Spinal cord (tissue), 10 donors: ENCODE measurements at places on chromosomes 1 and 21. TPM values are rescaled to one million over a fixed set of nuclear protein-coding genes. Genes with fewer than 3 reads are reported as not detected.

DNA sequence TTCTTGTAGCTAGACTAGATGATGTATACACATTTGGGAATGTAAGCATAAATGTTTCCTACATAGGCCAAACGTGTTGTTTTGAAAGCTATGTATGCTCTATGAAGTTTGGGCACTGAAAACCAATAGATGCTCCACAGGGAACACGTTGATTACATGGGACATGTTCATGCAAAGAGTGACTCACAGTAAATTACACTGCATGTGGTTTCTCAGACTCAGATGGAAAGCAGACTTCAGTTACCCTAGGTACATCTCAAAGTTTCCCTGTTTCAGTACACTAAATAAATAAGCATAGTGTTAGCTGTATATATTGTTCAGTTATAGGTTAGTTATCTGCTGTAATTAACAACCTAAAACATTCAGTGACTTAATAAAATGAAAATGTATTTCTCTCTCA is 301.9 kb upstream of the RUNX1 start:
- no peak for DNase-seq

Gene S100A12
- total RNA-seq: 87.6 TPM

DNA sequence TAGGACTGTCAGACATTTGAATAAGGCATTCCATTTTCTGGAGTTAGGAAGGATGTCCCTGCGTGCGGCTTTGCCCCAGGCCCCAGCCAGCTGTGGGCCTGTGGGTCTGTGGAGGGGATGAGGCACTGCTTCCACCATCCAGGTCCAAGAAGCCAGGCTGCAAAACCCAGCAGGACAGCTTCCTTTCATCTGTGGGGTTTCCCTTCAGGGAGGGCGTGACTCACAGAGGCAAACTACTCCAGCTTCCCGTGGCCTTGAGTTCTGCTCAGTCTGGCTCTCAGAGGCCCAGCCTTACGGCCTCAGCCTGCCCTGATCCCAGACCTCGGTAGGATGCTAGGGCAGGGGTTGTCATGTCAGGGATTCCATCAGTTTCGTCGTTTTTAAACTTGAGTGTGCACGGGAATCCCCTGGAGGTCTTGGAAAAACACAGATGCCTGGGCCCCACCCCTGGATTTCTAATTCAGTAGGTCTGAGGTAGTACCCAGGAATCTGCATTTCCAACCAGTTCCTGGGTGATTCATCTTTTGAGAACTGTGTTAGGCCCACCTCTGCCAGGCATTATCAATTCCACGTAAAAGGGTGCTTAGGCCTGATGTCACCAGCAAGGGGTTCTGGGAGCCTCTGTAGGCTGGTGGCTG is 32.3 kb upstream of the TENT5C start:
- no peak for DNase-seq

- DNase-seq: no peak
Measured at GRCh38 chr21:25408666-25409065, 198.6 kb downstream of the MRPL39 start.

DNA sequence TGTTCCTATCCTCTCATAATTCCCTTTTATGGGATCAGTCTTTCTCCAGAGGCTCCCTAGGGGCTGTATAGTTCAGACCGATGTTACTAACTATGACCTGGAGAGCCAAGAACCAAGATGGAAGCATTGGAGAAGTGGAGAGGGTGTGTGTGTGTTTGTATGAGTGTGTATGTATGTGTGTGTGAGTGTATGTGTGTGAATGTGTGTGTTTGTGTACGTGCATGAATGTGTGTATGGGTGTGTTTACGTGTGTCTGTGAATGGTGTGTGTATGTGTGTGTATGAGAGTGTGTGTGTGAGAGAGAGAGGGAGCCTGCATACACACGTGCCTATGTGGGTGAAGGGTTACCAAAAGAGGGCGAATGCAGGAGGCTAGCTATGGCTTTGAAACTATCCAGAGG is 4.9 kb downstream of the MYBPHL start:
- DNase-seq: no peak

GRCh38 chr1:244837597-244838258 is 2.3 kb downstream of the COX20 start:
- DNase-seq: peak; percentile 44

Gene CFAP107
- total RNA-seq: 2.3 TPM

DNA sequence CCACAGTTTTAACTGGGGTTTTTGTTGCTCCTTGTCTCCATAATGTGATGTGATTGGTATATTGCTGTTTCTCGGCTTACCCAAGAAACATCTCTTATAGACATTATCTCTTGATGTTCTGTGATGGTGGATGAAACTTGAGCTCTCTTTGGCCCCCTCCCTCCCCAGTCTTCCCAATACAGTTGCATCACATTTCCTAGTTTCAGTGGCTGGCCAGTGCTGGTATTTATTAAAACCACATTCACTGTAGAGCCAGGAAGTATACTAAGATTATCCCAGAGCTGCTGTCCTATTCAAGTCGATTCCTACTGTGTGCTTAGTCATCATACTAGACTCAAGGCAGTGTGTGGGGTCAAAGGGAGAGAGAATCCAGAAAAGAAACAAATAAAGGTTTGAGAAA is 244.4 kb downstream of the KAZN start:
- no peak for DNase-seq

DNA sequence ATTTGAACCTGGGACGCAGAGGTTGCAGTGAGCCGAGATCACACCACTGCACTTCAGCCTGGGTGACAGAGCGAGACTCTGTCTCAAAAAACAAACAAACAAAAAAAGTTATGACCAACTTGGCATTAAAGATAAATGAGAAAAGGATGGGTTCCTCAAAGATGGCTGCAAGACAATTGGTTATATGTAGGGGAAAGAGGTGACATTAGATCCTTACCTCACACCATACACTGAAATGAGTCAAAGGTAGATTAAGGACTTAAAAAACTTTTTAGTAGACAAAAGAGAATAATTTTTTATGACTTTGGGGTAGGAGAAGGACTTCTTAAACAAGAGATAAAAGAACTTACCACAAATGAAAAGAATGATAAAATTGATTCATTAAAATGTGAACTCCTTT is 74.5 kb downstream of the SYF2 start:
- DNase-seq: no peak

DNA sequence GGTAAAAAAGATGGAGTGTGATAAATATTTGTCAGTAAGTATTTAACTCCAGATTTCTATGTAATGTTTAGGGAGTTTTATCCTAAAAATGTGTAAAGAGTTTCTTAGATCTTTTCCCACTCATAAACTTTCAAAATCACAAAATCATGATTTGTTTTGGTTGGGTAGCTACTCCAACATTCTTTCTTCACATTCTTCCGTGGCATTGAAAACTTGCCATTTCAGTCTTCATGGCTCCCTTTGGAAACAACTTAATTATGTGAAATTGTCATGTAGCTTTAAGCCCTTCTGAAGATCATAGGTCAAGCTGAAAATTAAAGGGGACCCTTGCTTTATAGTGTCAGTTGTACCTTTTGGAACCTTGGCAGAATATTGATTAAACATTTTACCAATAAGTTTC is 73.2 kb downstream of the ADGRL2 start:
- DNase-seq: no peak

GRCh38 chr1:64043976-64044375 is 159.4 kb upstream of the UBE2U start:
- DNase-seq: no peak

Gene C1orf116
- 0.10 TPM for total RNA-seq

GRCh38 chr1:230141021-230141648 is 74.1 kb downstream of the GALNT2 start:
- DNase-seq: no peak

Gene ADGRL4
- 11.8 TPM for total RNA-seq

GRCh38 chr1:203643213-203644045 is 16.8 kb downstream of the ATP2B4 start:
- DNase-seq: no peak

DNA sequence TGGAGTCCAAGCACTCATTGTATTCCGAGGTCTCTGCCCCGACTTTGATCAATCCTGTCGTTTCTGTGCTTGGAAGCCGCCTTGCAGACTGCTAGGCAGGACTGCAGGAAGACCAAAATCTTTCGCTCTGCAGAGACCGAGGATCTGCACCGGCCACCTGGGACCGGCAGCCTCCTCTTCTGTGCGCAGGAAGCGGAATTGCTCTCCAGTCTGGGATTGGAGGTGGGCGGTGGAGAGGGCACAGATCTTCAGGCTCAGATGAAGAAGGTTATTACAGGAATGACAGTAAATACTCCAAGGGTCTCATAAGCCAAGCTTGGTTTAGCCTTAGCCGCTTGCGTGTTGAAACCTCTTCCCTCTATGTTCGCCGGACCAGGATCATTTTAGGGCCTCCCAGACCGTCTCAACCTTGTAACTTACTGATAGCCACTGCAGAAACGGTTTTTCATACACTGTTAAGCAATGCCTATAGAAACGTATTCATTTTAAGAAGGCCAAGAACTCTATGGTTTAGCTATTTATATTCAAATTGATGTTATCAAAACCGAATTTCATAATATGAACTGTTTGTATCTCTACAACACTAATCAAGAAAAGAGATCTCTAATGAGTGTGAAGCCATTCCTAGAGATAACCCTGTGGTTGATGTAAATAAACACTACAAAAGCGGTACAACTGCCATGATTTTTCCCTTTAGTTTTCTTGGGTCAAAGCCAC is 1.1 kb downstream of the MIA3 start:
- no peak for DNase-seq

DNA sequence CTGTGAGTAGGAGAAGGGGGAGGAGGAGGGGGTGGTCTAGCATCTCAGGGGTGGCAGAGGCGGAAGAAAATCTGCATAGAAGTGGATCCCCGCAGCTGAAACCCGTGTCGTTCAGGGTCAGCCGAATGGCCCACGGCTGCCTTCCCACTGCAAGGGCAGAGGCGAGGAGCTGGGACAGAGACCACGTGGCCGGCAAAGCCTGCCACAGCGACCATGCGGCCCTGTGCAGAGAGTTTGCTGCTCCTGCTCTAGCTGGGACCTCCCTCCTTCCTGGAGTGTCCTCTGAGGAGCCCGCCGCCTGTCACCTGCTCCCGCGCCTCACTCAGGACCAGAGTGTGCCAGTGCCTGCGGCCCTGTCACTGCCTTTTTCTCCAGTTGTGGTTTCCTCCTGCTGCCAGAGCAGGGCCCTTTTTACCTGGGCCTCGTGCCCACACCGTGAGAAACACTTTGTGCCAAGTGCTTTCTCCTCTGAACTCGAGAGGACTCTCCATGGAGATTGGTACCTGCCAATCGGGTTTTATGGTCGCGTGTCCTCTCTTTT is 5.4 kb upstream of the TRPM2 start:
- no peak for DNase-seq

Gene CREB3L4
- total RNA-seq: 4.3 TPM

GRCh38 chr1:110722807-110723206 is 48.1 kb upstream of the KCNA3 start:
- no peak for DNase-seq

Gene NUAK2
- 2.8 TPM for total RNA-seq

DNA sequence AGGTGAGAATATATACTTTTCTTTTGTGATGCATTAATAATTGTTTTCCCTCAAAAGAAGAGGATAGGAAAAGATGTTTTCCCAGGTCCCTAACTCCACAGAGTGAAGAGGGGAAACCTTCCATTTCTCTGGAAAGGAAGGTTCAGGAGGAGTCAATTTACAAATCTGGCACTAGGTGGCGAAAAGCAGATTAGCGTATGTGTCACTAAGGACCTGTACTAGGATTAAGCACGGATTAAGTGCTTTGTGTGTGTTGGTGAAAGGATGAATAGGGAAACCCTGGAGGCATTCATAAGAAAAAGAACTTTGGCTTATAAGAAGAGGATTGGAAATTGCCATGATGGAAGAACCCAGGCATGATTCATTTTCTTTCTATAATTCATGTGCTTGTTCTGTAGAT is 410.1 kb upstream of the PLXNA2 start:
- no peak for DNase-seq
